Fibroblast of skin of back (primary cell): ENCODE measurements at places on chromosomes 1 and 21.

DNA sequence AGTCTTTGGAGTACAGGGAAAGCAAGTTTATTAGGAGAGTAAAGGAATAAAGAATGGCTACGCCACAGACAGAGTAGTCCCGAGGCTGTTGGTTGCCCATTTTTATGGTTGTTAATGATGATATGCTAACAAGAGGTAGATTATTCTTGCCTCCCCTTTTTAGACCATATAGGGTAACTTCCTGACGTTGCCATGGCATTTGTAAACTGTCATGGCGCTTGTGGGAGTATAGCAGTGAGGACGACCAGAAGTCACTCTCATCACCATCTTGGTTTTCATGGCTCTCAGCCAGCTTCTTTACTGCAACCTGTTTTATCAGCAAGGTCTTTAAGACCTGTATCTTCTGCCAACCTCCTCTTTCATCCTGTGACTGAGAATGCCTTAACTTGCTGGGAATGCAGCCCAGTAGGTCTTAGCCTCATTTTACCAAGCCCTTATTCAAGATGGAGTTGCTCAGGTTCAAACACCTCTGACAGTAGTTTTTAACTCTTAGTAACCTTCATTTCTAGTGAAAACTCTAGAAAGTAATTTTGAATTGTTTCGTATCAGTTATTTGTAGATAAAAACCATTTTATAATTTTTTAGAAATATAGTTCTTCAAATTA, 26.2 kb downstream of the TCP10L start:
- DNase-seq = no peak

DNA sequence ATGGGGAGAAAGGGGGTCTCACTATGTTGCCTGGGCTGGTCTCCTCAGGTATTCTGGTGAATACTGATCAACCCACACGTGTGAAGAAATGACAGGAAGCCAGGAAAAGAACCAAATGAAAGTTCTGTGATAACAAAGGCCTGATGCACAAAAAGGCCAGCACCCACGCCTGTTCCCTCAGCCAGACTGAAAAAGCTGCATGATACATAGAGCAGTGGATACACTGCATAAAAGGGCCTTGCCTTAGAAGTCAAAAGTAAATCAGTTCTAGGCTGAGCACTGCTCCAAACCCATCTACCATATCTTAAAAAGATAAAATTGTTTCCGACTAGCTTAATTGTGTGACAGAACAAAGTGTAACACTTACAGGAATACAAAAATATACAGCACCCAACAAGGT, 36.9 kb upstream of the PSMG1 start:
- DNase-seq = no peak

DNA sequence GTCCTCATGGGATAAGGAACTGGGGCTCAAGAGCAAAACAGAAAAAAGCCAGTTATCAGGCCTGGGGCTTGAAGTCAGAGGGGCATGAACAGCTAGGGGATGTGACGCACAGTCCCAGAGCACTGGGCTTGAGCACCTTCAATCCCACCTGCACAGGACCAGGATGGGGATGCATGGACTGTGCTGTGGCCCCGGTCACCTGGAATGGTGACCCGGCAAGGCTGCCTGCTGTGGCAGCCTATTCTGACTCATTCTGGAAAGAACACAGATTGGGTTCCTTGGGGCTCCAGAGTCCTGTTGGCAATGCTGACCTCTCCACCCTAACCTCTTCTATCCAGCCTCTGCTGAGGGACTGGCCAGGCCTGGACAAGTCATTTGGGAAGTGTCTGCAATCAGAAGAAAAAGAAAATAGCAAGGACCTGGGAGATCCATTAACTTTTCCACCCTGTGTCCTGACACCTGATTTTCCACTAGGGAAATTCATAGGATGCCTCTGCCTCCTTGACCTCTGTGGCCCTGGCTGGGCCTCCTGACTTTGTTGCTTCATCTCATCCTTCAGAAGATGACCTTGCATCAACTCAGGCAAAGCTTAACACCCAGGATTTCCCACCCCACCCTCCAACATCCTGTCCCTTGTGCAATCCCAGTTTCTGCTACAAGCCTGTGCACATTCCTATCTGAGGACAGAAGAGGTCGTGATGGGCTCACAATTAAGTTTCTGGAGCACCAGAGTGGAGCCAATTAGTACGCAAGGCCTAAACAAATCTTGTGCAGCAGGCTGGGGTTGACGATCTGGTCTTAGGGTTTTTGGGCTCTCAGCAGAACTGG, 17.9 kb upstream of the FMOD start:
- peak; percentile 71 for DNase-seq

- no peak for DNase-seq
Measured at GRCh38 chr1:6007318-6008083, 15.3 kb upstream of the NPHP4 start.

DNA sequence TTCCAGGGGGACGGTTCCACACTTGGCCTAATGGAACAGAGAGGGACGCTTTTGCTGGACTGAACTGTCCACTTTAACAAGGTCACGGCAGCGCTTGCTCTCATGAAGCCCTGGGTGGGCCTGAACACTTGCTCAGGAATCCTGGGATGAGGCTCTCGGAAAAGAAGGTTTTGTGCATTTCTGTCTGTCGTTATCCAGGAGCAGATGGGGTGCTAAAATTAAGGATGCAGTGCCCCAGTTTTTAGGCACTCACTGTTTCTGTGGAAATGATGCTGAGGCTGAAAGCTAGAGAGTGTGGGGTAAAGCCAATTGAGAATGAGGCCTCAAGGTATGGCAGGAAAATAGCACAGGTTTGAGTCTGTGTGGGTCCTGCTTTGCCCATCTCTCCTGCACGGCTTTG, 111.0 kb downstream of the DAB1 start:
- DNase-seq = no peak

DNA sequence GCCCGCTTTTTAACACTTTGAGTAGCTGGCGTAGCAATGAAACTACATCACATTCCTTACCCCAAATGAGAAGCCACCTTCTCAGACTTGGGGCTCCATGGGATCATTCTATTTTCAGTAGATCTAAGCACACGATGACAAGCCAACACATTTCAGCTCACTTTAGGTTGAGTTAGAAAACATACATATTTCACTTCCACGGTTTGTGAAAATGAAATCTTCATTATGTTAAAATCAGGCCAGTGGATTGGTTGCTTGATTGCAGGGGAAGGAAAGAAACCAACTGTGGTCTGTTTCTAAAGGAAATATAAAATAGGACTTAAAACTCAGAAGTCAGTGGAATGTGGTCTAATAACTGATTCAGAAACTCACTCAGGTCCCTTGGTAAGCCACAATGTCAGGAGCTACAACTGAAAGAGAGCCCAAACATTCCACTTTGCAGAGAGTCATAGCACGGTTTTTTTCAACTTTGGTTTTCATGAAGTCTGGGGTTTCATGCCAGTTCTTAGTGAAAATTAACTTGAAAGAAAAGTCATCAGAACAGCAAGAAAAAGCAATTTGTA, 82.3 kb upstream of the TIAM1 start:
- DNase-seq = peak; percentile 40

- no peak for DNase-seq
Measured at GRCh38 chr1:184110272-184111204, 59.0 kb downstream of the TSEN15 start.

GRCh38 chr1:38657207-38657840, 202.2 kb downstream of the RRAGC start:
- no peak for DNase-seq

DNA sequence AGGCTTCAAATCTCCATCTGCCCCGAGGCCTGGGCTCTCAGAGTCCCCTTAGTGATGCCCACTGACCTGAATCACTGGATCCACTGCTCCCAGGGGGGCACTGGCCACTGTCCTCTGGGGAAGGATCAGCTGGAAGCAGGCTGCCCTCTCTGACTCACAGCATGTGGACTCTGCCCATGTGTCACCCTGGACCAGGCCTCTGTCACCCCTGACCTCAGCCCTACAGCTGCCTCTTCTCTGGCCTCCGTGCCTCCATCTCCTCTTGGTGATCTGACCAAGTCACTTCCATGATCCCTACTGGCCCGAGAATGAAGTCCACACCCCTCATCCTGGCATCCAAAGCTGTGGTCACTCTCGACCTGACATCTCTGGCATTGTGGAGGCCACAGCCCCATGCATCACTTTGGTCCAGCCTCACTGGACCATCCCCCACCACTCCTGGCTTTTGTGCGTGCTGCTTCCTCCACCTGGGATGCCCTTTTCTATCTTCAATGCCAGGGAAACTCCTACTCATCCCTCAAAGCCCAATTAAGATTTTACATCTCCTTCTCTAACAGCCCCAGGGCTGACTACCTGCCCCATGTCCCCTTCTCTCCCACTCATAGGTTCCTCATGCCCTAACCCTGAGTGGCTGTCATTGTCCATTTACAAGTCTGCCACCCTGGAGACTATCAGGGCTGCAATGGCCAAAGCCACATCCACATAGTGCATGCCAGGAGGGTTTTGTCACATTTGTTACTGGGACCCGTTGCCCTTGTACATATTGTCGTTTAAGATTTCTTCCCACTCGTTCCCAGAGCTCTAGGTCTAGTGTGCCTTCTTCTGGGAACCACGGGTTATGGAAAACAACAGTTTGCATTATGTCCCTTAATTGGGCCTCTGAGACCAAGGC, 685.0 kb downstream of the MATN1 start:
- no peak for DNase-seq

- peak; percentile 68 for DNase-seq
Measured at GRCh38 chr1:241592273-241592958, 47.8 kb downstream of the CHML start.

GRCh38 chr21:41800425-41801320, 33.8 kb upstream of the RIPK4 start:
- DNase-seq = no peak

DNA sequence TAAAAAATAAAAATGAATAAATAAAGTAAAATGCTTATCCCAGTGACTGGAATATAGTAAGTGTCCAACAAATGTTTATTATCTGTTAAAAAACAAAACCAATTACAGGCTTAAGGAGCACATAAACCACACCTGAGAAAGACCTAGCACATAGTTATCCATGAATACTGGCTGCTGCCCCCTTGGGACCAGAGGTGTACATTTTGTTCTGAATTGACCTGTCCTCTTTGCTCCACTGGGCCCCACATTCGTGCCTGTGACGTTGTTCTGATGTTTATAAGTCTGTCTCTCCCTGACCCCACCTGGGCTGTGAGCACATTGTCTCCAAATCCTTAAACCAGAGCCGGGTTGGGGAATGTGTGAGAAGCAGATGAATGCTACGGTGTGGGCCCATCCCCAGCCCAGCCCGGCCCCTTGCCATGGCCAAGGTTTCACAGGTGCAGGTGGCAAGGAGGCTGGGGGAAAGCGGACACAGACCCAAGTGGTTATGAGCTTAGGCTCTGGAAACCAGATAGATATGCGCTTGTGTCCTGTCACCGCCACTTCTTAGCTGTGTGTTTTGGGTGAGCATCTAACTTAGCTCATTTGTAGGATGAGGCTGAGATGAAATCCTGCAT, 29.1 kb downstream of the OPRD1 start:
- DNase-seq = no peak

GRCh38 chr1:153921080-153921802, 1.5 kb downstream of the GATAD2B start:
- DNase-seq = no peak

- DNase-seq = no peak
Measured at GRCh38 chr1:109474697-109475096, 8.4 kb downstream of the SYPL2 start.

GRCh38 chr1:34398916-34399275, 222.2 kb downstream of the C1orf94 start:
- no peak for DNase-seq

DNA sequence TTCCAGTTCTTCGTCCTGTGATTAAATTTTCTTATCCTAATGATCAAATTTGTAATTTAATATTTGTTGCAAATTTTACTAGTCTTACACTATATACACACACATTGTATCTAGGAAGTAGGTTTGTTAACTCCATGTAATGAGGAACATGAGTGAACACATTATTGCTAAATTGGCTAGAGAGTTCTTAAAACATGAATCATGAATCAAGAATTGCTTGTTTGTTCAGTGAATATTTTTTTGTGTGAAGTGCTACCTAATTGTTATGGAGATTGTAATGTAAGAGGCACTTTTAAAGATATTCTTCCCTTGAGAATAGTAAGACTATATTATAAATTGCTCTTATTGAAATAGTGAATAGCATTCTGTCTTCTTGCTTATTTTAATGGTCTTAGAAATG, 4.6 kb downstream of the GPSM2 start:
- DNase-seq = peak; percentile 48

GRCh38 chr1:153957744-153958110, 685 bp downstream of the CRTC2 start:
- DNase-seq = no peak

GRCh38 chr1:236837897-236838296, 42.8 kb downstream of the MTR start:
- no peak for DNase-seq

GRCh38 chr1:204889681-204890383, 19.2 kb downstream of the NFASC start:
- DNase-seq = no peak

DNA sequence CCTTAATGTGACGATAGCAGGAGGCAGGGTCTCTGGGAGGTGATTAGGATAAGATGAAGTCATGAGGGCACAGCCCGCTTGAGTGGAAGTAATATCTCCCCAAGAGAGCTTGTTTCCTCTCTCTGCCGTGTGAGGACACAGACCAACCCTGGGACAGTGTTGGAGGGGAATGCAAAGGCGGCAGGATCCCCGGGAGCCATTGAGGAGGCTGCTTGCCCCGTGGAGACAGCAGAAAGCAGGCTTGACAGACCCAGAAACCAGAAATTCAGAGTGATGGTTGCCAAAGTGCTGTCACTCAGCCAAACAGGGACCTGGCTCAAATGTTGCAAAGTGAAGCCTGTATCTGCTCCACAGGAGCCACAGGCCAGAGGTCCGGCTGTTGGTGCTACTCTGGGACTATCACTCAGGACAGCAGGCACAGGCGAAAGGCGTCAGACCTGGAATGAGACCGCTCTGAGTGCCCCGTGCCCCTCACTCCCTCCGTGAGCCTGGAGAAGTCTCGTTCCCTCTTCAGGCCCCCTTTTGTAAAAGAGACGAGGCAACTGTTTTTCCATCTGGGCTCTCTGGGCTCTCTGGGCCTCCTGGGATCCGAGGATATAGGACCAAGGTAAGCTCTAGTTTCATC, 96.6 kb upstream of the VANGL1 start:
- DNase-seq = no peak

GRCh38 chr1:23369335-23370013, at the start of gene ZNF436:
Gene ZNF436, minus strand, starts transcription at chr1:23369836. Its CDS starts 1,831 bp downstream, at chr1:23368005.
- DNase-seq = peak; percentile 90

DNA sequence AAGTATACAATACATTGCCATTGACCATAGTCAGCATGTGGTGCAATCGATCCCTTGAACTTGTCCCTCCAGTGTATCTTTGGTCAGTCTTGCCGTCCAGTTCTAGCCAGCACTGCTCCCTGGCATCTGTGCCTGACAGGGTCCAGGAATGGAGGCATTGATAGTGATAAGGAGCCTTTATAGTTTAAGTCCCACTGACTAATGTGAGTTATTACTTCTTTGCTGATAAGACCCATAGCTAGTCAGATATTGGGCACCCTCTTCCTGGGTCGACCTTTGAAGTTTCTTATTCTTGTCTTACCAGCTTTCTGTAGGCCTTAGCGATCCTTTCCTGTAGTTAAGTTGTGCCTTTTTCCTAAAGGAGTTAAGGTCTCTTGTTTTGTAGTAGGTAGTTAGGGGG, 13.0 kb downstream of the UCK2 start:
- DNase-seq = no peak
